Activated CD4-positive, alpha-beta memory T cell treated with anti-CD3 and anti-CD28 coated beads, Interleukin-2, amount 10 ng/mL, durations not matched to agents 7 days and 5 days (primary cell): ENCODE measurements at places on chromosomes 11 and 22. TPM values are rescaled to one million over a fixed set of nuclear protein-coding genes. Genes with fewer than 3 reads are reported as not detected.

GRCh38 chr11:130545449-130546072, 97.1 kb downstream of the ADAMTS15 start:
- no peak overlapping the region for H3K4me3 ChIP-seq
- no peak for DNase-seq
- H3K36me3 ChIP-seq = no peaks in the 10 kb centered on the region
- H3K27ac ChIP-seq = no peak overlapping the region

- no peak overlapping the region for H3K4me3 ChIP-seq
- no peaks in the 10 kb centered on the region for H3K36me3 ChIP-seq
- DNase-seq = no peak
- no peak overlapping the region for H3K27ac ChIP-seq
- H3K4me1 ChIP-seq = peaks cover 5% of the 10 kb centered on the region
These were observed 5.4 kb downstream of the KREMEN1 start for GRCh38 chr22:29078036-29078868.

- H3K36me3 ChIP-seq = no peaks in the 10 kb centered on the region
These were observed 9.0 kb downstream of the PRRG4 start for GRCh38 chr11:32838505-32839274.

DNA sequence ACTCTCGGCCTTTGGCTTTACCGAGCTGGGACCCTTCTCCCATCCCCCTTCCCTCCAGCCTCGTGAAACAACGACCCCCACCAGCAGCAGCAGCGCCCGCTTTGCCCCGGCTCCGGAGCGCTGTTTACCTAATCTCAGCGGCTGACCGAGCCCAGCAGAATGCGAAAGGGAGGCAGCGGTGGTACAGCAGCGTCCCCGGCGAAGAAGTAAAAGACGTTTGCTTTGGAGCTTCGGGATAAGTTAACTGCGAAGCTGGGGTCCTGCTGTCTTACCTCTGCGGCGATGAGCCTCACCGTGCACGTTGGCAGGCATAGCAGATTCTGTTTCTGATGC, 2.0 kb upstream of the LARGE1 start:
- H3K4me3 ChIP-seq = peak overlapping the region; percentile 27
- no peak for DNase-seq
- peaks cover 13% of the 10 kb centered on the region for H3K4me1 ChIP-seq
- H3K27me3 ChIP-seq = peaks cover 42% of the 10 kb centered on the region
- no peak overlapping the region for H3K27ac ChIP-seq

Gene TRPM5
- not detected for total RNA-seq

Gene LRRC32
- 7.1 TPM for total RNA-seq

GRCh38 chr22:28743852-28744251, 2.0 kb downstream of the HSCB start:
- peak overlapping the region; percentile 48 for H3K27ac ChIP-seq
- peaks cover 45% of the 10 kb centered on the region for H3K36me3 ChIP-seq
- peaks cover 50% of the 10 kb centered on the region for H3K4me1 ChIP-seq
- H3K4me3 ChIP-seq = peak overlapping the region; percentile 94
- no peak for DNase-seq

DNA sequence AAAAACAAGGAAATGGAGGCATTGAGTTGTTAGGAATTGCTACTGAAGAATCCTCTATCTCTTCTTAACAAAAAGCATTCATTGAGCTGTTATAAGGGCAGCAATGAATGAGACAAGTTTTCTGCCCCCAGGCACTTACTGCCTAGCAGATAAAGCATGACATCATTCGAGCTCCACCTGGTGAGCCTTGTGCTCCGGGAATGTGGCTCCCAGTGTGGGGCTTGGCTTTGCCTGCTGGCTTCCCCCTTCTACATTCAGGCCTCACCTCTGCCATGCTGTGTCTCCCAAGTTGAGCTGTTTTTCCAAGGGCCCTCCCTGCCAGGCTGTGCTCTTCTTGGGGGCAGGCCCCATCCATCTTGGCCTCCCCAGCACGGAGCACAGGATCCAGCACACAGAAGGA, 56.9 kb upstream of the EIF3D start:
- H3K4me1 ChIP-seq = no peaks in the 10 kb centered on the region
- H3K27me3 ChIP-seq = peaks cover 27% of the 10 kb centered on the region
- no peak overlapping the region for H3K27ac ChIP-seq
- H3K36me3 ChIP-seq = no peaks in the 10 kb centered on the region
- DNase-seq = no peak

Gene CDC42EP1
- 1.1 TPM for total RNA-seq

Gene SAA1
- total RNA-seq = not detected

DNA sequence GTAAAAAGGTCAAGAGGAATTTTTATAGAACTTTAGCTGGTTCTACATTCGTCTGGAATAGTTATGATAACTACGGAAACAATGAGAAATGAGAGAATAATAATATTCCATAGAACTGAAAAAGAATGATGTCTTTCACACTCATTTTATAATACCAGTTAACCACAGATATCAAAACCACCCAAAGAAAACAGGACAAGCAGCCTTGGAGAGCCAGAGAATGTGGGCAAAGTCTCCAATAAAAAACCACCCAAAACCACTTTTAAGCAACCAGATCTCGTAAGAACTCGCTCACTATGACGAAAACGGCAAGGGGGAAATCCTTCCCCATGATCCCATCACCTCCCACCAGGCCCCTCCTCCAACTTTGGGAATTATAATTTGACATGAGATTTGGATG, 60.8 kb downstream of the ARHGAP32 start:
- H3K36me3 ChIP-seq = no peaks in the 10 kb centered on the region
- DNase-seq = no peak
- no peak overlapping the region for H3K4me3 ChIP-seq
- H3K27me3 ChIP-seq = no peaks in the 10 kb centered on the region
- no peaks in the 10 kb centered on the region for H3K4me1 ChIP-seq
- no peak overlapping the region for H3K27ac ChIP-seq

DNA sequence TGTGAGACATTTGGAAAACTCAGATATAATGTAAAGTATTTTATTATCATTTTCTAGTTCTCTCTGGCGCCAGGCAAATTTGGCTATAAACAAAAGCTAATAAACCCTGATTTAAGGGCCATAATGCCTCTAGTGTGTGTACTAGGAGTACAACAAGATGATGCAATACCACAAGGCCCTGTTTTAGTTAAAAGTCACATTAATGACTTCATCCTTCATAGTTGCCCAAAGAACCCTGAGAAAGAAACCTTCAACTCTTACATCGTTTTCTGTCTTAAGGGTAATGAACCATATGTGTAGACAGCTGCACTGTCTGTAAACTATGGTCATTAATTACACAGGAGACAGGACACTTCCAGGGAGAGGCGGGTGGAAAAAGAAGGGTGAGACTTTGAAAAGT, 538.4 kb downstream of the FAM181B start:
- H3K36me3 ChIP-seq = no peaks in the 10 kb centered on the region
- no peak overlapping the region for H3K4me3 ChIP-seq
- H3K4me1 ChIP-seq = no peaks in the 10 kb centered on the region
- DNase-seq = no peak

DNA sequence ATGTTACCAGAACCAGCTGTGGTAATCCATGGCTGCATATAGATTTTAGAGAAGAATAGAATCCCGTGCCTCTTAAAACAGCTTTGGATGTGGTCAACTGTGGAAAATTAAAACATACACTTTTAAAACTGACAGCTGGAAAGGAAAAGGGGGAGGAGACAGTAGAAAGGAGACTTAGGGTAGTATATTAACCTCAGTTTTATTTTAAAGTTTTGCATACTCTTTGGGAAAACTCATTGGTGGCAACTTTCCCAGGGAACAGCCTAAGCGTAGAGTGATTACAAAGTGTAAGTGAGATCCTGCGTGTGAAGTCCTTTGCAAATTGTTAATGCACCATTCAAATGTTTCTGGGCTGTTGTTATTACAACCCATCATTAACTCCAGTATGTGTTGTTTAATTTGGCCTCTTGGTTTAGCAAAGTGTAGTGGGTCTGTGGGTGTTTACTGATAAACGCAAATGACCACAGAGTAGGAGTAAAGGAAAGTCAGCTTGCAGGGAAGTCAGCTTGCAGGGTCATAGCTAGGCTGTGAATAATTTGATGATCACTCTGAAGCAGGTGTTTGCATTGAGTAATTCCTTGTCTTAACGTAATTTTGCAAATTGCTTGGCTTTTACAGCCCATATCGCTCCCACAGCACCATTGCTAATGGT, 88.0 kb upstream of the DBX1 start:
- H3K36me3 ChIP-seq = no peaks in the 10 kb centered on the region
- H3K4me1 ChIP-seq = no peaks in the 10 kb centered on the region
- H3K27ac ChIP-seq = no peak overlapping the region
- peaks cover 20% of the 10 kb centered on the region for H3K27me3 ChIP-seq
- no peak for DNase-seq
- H3K4me3 ChIP-seq = no peak overlapping the region
